ENCODE measurements at places on chromosomes 6 and 20.

- no peak for DNase-seq
These were observed at the start of gene DSP for GRCh38 chr6:7541175-7542064. TSS of gene DSP (plus strand) at chr6:7541671. CDS start at chr6:7541916, 245 bp downstream.

DNA sequence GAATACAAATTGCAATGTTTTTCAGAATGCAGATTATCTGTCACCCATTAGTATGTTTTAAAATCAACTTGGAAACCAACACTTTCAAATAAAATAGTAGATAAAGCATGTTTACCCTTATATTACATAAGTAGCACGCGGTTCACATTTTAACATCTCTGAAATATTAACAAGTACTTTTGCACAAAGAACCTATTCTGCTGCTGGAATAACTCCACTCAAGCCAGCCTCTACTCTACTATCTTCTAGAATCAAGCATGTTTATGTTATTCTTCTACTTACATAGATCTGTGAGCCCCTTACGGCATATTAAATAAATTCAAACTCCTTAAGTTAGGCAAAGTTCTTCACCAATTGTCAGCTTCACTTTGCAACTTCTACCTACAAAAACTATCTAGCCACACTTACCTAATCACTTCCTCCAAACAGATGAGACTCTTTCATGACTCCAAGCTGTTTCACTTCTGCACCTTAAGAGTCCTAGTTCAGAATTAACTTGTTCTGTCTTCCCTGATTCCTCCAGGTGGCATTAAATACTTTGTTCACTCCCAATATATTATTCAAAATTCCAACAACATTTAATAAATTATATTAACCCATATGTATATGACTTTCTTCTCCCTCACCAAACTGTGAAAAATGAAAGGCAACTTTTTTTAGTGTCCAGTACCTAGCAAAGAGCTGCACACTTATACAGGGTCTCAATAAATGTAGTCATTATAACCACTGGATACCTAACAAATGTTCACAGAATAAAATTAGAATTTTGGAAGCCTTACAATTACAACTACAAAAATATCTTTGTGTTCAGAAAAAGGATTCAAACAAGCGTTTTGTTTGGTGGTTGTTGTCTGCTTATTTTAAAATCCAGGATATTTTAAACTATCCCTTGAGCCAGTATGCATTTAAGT, 12.1 kb downstream of the CEP85L start:
- no peak for DNase-seq

DNA sequence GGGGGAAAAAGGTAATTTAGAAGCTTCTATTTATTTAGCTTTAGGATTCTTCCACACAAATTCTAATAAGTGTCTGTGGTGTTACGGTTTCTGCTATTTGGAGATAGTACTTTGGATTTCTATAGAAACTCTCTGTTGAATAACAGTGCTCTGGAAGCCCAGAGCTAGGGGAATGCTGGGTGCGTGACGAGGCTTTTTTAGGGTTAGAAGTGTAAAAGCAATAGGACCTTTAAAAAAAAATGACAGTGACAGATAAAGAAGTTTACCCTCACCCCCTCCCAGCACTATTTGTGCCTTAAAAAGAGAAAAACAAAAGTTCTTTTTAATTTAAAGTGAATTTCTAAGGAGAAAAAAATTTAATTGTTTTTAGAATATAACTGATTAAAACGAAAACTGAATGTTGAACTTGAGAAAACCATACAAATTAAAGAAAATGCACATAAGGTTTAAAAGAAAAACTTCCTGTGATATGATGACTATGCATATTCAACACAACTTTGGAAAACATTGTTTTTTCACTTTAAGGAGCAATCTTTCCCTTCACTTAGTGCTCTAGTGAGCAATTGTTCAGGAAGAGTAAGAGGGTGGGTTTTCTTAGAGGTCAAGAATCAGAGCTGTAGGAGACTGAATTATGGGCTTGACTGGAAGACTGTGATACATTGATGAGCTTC, 89.6 kb upstream of the RIPOR2 start:
- no peak for DNase-seq

DNA sequence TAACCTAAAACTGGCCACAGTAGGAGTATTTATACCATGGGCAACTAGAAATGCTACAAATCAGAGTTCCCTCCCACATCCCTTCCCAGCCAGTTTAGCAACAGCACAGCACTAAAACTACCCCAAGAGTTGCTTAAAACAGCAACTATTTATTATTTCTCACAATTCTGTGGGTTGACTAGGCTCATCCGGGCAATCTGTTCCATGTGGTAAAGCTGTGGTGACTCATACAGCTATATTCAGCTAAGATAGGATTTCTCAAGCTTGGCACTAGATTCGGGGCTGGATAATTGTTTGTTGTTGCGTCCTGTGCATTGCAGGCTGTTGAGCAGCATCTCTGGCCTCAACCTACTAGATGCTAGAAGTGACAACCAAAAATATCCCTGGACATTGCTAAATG, 8.6 kb upstream of the HECA start:
- DNase-seq, result no peak

DNA sequence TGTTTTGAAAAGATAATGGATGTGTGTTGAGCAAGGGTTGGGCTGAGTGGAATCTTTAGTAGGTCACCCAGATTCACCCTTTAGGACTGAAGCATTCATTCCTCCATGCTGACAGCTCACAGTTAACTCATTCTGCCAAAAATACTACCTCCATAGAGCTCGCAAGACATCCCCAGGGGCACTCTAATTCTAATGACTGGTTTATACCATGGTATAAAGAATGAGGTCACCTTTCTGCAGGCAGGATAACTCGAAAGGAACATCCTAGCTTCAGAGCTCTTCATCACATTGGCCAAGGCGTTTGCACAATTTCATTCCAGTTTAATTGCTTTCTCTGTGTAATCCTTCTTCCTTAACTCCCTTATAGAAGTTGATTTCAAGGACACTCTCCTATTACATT, 1257.2 kb upstream of the EYS start:
- no peak for DNase-seq

DNA sequence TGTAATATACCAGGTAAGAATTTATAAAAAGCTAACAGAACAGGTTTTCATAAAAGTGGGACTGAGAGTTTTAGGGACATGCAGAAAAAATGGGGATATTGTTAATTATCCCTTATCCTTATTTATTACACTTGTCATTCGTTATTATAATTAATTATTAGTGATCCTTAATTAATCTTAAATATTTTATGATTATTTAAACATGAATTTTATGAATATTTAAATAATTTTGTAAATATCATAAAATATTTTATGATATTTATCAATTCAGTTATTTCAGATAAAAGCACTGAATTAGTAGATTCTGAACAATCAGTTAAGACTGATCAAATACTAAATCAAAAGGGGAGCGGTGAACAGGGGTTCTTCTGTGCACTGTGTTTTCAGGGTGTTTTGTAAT, 300.1 kb downstream of the PAX1 start:
- DNase-seq, result no peak
